ENCODE measurements at places on chromosomes 1 and 21. TPM values are rescaled to one million over a fixed set of nuclear protein-coding genes. Genes with fewer than 3 reads are reported as not detected.

Gene FGR
- 11.0 TPM for total RNA-seq

Gene CLCA4
- total RNA-seq, result not detected

DNA sequence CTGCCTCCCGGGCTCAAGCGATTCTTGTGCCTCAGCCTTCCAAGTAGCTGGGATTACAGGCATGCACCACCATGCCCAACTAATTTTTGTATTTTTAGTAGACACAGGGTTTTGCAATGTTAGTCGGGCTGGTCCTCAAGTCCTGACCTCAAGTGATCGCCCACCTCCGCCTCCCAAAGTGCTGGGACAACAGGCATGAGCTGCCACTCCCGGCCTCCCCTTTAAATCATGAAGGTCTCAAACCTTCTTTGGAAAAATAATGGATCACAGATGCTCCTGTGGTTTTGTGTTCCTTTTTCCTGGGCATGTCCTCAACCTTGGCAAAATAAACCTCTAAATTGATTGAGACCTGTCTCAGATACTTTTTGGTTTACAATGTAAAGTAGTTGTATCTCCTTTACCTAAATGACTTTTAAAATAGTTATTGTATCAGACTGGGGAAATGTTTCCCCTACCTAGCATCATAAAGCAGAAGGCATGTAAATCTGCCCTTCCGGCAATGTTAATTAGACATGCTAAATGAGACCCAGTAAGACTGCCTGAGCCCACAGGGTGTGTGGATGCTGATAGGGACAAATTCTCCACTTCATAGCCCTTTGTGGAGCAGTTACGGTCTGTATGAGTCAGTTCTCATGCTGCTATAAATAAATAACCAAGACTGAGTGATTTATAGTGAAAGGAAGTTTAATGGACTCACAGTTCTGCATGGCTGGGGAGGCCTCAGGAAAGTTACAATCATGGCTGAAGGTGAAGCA, 27.8 kb downstream of the CBR1 start:
- no peaks in the 10 kb centered on the region for H3K4me1 ChIP-seq
- no peak overlapping the region for H3K4me3 ChIP-seq
- no peak overlapping the region for H3K27ac ChIP-seq
- no peak for DNase-seq
- peaks cover 34% of the 10 kb centered on the region for H3K27me3 ChIP-seq
- H3K36me3 ChIP-seq, result no peaks in the 10 kb centered on the region

DNA sequence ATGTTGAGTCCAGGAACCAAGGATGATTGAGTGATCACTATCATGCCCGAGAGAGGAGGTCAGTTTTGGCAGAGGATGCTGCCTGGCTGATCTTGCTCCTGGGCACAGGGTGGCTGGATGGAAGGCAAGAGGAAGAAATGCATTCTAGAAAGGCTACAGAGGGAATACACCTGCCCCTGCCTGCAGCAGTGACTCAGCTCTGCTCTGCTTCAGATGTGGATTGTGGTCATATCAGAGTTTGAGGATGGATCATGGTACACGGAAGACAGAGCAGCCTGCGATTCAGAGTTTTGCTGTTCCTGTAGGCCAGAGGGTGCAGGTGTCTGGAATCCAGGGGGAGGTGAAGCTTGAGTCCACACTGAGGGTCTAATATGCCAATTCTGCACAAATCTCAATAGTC, 37.2 kb downstream of the PCP4 start:
- H3K4me1 ChIP-seq, result no peaks in the 10 kb centered on the region
- no peaks in the 10 kb centered on the region for H3K27me3 ChIP-seq
- no peak overlapping the region for H3K4me3 ChIP-seq
- H3K27ac ChIP-seq, result no peak overlapping the region

Gene RPE65
- total RNA-seq, result 0.09 TPM

DNA sequence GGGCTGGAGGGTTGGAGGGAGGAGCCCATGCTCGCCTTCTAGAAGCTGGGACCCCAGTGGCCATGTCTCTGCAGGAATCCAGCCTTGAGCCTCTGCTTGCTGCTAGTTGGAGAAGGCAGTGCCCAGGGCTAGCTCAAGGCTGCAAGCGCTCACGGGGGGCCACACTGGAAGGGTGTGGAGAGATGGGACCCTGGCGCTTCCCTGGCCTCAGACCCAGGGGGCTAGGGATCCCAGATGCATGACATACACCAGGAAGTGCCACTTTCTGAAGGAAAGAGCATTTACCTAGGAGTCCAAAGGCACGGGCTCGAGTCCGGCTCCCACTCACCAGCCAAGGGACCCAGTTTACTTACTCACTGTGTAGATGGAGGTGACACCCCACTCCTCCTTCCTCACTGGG, 32.6 kb downstream of the NENF start:
- no peaks in the 10 kb centered on the region for H3K27me3 ChIP-seq
- no peak for DNase-seq
- no peaks in the 10 kb centered on the region for H3K36me3 ChIP-seq
- no peak overlapping the region for H3K27ac ChIP-seq
- H3K4me3 ChIP-seq, result no peak overlapping the region

DNA sequence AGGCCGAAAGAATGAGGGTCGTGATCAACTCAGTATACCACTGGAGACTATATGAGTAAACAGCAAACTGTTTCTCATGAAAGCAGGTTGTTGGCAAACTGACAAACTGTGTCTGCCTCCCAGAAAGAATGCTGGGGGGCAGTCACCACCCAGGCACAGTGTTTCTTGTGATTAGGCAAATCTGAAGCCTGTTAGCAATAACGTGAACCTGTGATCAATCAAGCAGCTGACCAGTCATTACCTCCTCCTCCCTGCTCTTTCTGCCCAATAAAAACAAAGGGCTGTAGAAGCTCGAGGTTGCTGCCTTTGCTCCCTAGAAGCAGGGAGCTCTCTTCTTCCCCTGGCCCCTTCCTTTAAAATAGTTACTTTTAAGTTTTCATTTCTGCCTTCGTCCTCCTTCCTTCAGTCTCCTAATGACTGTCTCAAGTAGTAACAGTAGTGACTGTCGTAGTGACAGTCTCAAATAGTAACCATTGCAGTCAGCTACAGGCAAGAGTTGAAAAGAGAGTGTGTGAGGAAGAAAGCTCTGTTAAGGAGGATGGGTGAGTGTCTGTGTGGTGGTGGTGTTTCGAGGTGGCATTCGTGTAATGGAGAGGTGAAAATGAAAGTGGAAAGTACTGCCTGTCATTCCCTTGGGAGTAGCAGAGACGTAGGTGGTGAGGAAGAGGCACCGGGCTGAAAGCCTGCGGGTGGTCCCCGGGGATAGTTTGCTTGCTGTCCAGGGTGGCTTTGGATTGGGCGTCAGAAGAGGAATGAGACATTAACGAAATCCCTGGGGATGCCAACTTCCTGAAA, 14.5 kb downstream of the HHAT start:
- H3K4me3 ChIP-seq, result peak overlapping the region; percentile 42
- H3K36me3 ChIP-seq, result no peaks in the 10 kb centered on the region
- no peak for DNase-seq
- peaks cover 23% of the 10 kb centered on the region for H3K4me1 ChIP-seq
- peak overlapping the region; percentile 8 for H3K27ac ChIP-seq

DNA sequence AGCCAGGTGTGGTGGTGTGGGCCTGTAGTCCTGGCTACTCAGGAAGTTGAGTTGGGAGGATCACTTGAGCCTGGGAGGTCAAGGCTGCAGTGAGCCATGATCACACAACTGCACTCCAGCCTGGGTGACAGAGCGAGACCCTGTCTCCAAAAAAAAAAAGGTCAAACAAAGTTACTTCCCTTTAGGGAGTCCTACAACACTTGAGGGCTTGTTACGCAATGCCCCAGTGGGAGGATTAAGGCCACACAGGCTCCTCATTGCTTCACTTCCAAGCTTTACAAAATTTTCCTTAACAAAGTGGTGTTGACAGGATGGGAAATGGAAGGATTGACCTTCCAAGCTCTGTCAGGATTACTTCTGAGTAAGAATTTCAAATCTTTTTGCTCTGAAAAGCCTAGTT, 6.2 kb upstream of the EXTL1 start:
- peaks cover 2% of the 10 kb centered on the region for H3K4me1 ChIP-seq
- H3K27ac ChIP-seq, result no peak overlapping the region
- no peaks in the 10 kb centered on the region for H3K36me3 ChIP-seq
- no peak for DNase-seq
- H3K27me3 ChIP-seq, result no peaks in the 10 kb centered on the region

- H3K4me1 ChIP-seq, result no peaks in the 10 kb centered on the region
- DNase-seq, result no peak
- H3K4me3 ChIP-seq, result no peak overlapping the region
- H3K36me3 ChIP-seq, result no peaks in the 10 kb centered on the region
Observed at GRCh38 chr1:98849969-98850636, 154.6 kb downstream of the PLPPR5 start.

GRCh38 chr1:87318056-87318650, 10.5 kb upstream of the LMO4 start:
- H3K27me3 ChIP-seq, result no peaks in the 10 kb centered on the region
- no peaks in the 10 kb centered on the region for H3K36me3 ChIP-seq

DNA sequence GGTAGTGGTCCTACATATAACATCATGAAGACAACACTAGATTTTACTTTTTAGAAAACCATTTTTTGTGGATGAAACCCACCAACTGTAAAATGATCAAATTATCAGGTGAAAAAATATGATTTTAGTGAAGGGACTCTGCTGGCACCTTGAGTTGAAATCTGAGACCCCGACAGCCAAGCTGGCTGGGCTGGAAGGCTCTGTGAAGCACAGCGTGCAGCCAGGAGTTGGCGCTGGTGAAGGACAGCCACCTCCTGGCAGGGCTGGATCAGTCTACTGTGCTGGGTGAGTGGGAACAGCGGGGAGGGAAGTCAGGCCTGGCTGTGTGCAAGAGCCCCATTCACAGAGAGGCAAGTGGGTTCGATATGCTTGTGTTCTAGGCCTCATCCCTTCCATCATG, 47.9 kb downstream of the DDAH1 start:
- no peak overlapping the region for H3K4me3 ChIP-seq
- DNase-seq, result no peak
- H3K27me3 ChIP-seq, result no peaks in the 10 kb centered on the region
- H3K27ac ChIP-seq, result no peak overlapping the region

Gene PPIH
- total RNA-seq, result 20.5 TPM

DNA sequence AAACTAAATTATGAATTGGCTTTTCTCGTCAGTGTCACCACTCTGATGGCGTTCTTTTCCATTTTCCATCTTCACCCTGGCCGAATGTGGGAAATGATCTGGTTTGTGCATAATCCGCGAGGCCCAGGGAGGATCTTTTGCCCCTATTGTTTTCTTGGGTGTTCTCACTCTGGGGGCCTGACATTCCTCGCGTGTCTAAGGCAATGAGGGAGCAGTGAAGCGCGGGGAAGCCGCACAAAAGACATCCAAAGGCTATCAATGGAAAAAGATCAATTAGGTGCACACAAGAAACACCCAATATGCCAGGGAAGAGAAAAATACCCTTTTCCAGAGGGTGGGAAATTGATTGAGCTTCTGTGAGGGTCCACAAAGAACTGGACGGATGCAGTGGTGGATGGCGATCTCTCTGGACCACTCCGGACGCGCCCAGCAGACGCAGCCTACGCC, 941 bp upstream of the C1orf21 start:
- no peaks in the 10 kb centered on the region for H3K36me3 ChIP-seq
- peak overlapping the region; percentile 94 for H3K27ac ChIP-seq
- peak overlapping the region; percentile 78 for H3K4me3 ChIP-seq

- DNase-seq, result peak; percentile 85
- peak overlapping the region; percentile 28 for H3K4me3 ChIP-seq
- no peaks in the 10 kb centered on the region for H3K27me3 ChIP-seq
- H3K4me1 ChIP-seq, result peaks cover 90% of the 10 kb centered on the region
Observed at GRCh38 chr1:27574871-27575831, 28.8 kb downstream of the AHDC1 start.

DNA sequence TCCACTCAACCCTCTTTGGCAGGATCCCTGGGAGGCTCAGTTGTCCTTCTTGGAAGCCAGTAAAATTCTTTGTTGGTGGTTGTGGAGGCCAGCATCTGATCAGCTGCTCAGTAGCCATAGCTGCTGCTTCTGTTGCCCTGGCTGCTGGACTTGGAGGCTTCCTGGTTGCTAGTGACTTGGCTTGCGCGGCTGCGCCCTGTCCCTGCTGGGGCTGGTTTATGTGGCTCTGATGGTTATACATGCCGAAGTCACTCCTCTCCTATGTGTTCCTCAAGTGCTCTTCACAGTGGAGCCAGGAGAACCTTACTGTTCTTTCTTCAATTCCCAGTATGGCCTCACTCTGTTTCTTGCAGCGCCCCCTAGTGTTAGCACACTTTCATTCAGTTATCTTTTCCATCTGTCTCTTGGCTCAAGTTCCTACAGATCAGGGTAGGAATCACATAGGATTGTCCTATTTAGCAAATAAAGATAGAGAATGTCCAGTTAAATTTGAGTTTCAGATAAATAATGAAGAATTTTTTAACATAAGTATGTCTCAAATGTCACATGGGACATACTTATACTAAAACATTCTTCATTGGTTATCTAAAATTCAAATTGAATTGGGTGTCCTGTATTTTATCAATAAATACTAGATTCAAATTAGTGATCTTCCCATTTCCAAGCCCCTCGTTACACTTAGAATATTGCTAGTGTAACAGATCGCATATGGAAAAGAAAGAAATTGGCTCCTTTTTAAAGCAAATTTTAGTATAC, 176.5 kb downstream of the TGFB2 start:
- no peaks in the 10 kb centered on the region for H3K4me1 ChIP-seq
- H3K36me3 ChIP-seq, result no peaks in the 10 kb centered on the region
- H3K27me3 ChIP-seq, result no peaks in the 10 kb centered on the region
- no peak overlapping the region for H3K27ac ChIP-seq
- no peak overlapping the region for H3K4me3 ChIP-seq
- DNase-seq, result peak; percentile 45

GRCh38 chr1:198563583-198563982, 23.1 kb upstream of the ATP6V1G3 start:
- no peak overlapping the region for H3K27ac ChIP-seq
- no peaks in the 10 kb centered on the region for H3K4me1 ChIP-seq
- DNase-seq, result no peak
- no peak overlapping the region for H3K4me3 ChIP-seq
- H3K36me3 ChIP-seq, result no peaks in the 10 kb centered on the region
- H3K27me3 ChIP-seq, result no peaks in the 10 kb centered on the region

DNA sequence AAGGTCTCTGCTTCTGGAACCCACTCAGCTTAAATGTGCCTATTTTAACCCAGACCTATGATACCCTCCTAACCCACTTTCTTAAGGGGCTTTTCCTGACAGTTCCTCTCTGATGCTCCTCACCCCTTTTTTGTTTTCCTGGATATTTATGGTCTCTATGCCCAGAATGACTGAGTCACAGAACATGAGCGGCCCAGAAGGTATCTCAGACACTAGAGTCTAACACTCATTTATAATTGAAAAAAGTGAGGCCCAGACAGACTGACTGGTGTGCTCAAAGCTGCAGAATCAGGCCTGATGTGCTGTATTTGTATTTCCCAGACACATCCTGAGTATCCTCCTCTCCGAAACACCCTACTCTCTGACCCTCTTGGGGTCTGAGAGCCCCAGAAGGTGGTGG, 44.0 kb downstream of the LRRC71 start:
- H3K4me3 ChIP-seq, result no peak overlapping the region
- H3K36me3 ChIP-seq, result peaks cover 14% of the 10 kb centered on the region
- DNase-seq, result no peak
- H3K4me1 ChIP-seq, result peaks cover 17% of the 10 kb centered on the region
- no peak overlapping the region for H3K27ac ChIP-seq

- no peak for DNase-seq
- H3K36me3 ChIP-seq, result no peaks in the 10 kb centered on the region
- peak overlapping the region; percentile 36 for H3K27ac ChIP-seq
- H3K27me3 ChIP-seq, result peaks cover 5% of the 10 kb centered on the region
Observed at GRCh38 chr1:228785366-228786330, 50.4 kb downstream of the RHOU start.
